ENCODE measurements at places on chromosomes 7 and 10. TPM values are rescaled to one million over a fixed set of nuclear protein-coding genes. Genes with fewer than 3 reads are reported as not detected.

The PHYHIPL gene
- not detected for total RNA-seq

The PAPSS2 gene
- not detected for total RNA-seq

The FRAT1 gene
- 5.0 TPM for total RNA-seq

The EPHA1 gene
- 0.73 TPM for total RNA-seq

The CYP3A4 gene
- not detected for total RNA-seq

The LDB3 gene
- not detected for total RNA-seq
